ENCODE measurements at places on chromosomes 6 and 20. TPM values are rescaled to one million over a fixed set of nuclear protein-coding genes. Genes with fewer than 3 reads are reported as not detected.

SSTR4 gene
- not detected for total RNA-seq

TGM3 gene
- total RNA-seq = not detected

FERMT1 gene
- total RNA-seq = not detected

SYNDIG1 gene
- total RNA-seq = not detected

RPS6KA2 gene
- 5.2 TPM for total RNA-seq

TCF15 gene
- total RNA-seq = not detected

EMILIN3 gene
- total RNA-seq = not detected

MATN4 gene
- total RNA-seq = not detected

DNA sequence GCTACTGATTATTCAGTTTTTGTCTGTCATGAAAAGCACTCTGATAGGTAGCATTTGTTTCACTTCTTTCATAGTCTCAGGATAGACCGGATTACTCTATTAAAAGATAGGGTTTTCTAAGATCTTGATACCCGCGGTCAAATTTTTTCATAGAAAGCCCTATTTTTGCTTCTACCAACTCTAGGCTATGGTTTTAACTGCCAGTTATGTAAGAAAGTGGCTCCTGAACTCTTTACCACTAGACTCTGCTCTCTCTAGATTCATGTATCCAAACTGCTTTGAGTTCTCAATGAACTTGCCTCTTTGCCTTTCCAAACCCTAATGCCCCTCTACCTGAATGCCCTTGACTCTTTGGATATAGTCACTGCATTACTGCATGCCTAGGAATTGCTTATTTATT is 70.3 kb downstream of the HIVEP1 start:
- H3K27me3 ChIP-seq = no peaks in the 10 kb centered on the region
- H3K4me1 ChIP-seq = peaks cover 3% of the 10 kb centered on the region

- no peak overlapping the region for H3K4me3 ChIP-seq
- H3K4me1 ChIP-seq = no peaks in the 10 kb centered on the region
- no peak for DNase-seq
Observed at GRCh38 chr6:155259204-155259603, 4.6 kb upstream of the CLDN20 start.

DNA sequence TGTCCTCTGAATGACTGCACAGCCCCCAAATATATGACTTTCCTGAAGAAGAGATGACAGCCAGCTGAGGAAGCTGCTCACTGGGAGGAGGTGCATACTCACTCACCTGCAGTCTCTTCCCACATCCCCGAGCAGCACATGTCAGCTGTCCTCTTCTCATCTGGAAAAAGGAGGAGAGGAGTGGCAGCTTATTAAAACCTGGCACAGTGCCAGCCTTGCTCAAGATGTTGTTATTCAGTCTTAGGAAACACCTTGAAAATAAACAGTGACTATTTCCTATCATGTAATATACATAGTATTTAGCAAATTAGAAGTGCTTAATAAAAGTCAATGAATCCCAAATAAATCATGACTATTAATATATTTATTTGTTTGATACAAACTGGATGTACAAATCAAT is 232.9 kb downstream of the EPM2A start:
- no peaks in the 10 kb centered on the region for H3K4me1 ChIP-seq
- no peak overlapping the region for H3K4me3 ChIP-seq
- no peaks in the 10 kb centered on the region for H3K27me3 ChIP-seq
- H3K36me3 ChIP-seq = no peaks in the 10 kb centered on the region
- DNase-seq = no peak
- H3K27ac ChIP-seq = no peak overlapping the region

GRCh38 chr20:30488941-30489613 is 768.4 kb upstream of the DEFB115 start:
- DNase-seq = no peak
- no peak overlapping the region for H3K4me3 ChIP-seq
- no peak overlapping the region for H3K27ac ChIP-seq
- H3K4me1 ChIP-seq = no peaks in the 10 kb centered on the region
- no peaks in the 10 kb centered on the region for H3K27me3 ChIP-seq
- no peaks in the 10 kb centered on the region for H3K36me3 ChIP-seq

GRCh38 chr20:50144362-50144761 is 9.2 kb downstream of the PEDS1 start:
- H3K4me3 ChIP-seq = no peak overlapping the region
- no peaks in the 10 kb centered on the region for H3K27me3 ChIP-seq
- peaks cover 32% of the 10 kb centered on the region for H3K4me1 ChIP-seq

- no peak overlapping the region for H3K4me3 ChIP-seq
- no peaks in the 10 kb centered on the region for H3K4me1 ChIP-seq
- DNase-seq = no peak
- no peaks in the 10 kb centered on the region for H3K27me3 ChIP-seq
- H3K27ac ChIP-seq = no peak overlapping the region
Observed at GRCh38 chr20:34143951-34144350, 31.9 kb upstream of the EIF2S2 start.

DNA sequence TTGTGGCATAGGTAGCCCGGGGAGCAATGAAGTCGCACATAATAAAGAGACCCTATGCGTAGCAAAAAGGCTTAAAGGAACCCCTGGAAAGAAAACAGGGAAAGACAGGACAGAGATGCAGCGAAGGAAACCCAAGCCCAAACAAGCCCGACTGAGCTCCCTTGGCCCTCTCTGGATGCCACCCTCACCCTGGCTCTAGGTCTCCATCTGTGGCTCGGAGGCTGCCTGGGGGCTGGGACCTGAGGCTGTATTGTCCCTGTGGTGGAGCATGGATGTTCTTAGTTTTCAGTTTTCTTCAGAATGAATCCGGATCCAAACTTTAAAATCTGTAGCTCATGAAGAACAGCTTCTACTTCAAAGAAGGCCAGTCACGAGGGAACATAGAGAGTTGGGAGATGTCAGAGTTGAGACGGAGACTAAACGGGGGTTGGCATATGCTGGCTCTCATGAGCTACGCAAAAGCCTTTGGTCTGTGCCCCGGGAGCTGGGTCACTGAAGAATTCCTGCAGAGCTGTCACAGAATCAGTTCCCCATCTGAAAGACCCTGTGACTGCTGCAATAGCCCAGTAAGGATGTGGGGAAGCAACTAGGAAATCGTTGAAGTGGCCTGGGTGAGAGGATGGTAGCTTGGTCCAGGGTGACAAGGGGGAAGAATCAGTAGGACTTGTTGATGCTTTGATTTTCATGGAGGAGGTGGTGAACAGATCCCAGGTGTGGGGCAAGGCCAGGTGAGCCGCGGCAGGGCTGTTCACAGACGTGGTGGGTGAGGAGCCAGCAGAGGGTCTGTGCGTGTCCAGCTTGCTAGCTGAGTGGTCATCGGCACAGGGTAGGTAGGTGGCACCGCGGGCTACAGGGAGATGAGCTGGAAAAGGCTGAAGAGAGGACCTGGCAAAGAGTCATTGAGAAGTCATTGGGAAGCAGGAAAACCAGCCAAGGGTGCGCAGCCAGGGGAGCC is 35.2 kb downstream of the SYNDIG1 start:
- no peaks in the 10 kb centered on the region for H3K4me1 ChIP-seq
- no peaks in the 10 kb centered on the region for H3K27me3 ChIP-seq
- no peak overlapping the region for H3K27ac ChIP-seq
- no peak overlapping the region for H3K4me3 ChIP-seq
- DNase-seq = no peak

GRCh38 chr20:62149532-62150309 is 6.2 kb downstream of the SS18L1 start:
- H3K4me1 ChIP-seq = peaks cover 8% of the 10 kb centered on the region
- H3K27ac ChIP-seq = no peak overlapping the region

DNA sequence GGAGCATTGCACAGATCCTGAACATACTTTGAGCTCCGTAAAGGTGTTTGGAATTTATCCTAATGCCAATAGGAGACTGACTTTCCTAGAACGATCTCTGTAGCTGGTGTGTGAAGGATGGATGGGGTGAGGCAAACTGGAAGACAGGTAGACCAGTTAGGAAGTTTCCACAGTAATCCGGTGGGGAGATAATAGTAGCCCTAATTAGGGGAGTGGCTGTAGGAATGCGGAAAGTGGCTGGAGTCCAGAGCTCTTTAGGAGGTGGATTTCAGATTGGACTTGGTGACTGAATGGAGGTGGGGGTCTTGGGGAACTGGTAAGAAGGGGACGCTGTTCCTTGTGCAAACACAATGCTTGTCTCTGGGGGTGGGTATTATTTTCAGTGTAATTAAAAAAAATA is 146.3 kb downstream of the SOX4 start:
- H3K4me3 ChIP-seq = no peak overlapping the region
- no peaks in the 10 kb centered on the region for H3K27me3 ChIP-seq
- H3K4me1 ChIP-seq = no peaks in the 10 kb centered on the region
- DNase-seq = no peak
- no peak overlapping the region for H3K27ac ChIP-seq

GRCh38 chr6:126039284-126039683 is 52.9 kb downstream of the TRMT11 start:
- H3K27ac ChIP-seq = no peak overlapping the region
- peaks cover 36% of the 10 kb centered on the region for H3K36me3 ChIP-seq
- H3K4me1 ChIP-seq = no peaks in the 10 kb centered on the region
- no peak for DNase-seq
- no peaks in the 10 kb centered on the region for H3K27me3 ChIP-seq

DNA sequence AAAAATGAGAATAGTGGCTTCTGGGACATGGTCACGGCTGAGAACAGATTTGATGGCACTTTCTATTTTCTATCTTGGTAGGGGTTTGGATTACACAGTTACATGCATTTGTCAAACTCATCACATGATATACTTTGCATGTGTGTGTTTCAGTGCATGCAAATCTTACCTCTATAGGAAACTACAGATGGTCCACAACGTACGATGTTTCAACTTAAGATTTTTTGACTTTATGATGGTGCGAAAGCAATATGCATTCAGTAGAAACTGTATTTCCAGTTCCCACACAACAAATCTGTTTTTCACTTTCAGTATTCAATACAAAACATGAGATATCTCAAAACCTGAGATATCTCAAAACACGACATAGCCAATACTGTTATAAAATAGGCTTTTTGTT is 231.8 kb upstream of the SPTLC3 start:
- no peak overlapping the region for H3K27ac ChIP-seq
- H3K4me3 ChIP-seq = no peak overlapping the region
- no peaks in the 10 kb centered on the region for H3K36me3 ChIP-seq
- H3K27me3 ChIP-seq = no peaks in the 10 kb centered on the region
- DNase-seq = no peak
- no peaks in the 10 kb centered on the region for H3K4me1 ChIP-seq

DNA sequence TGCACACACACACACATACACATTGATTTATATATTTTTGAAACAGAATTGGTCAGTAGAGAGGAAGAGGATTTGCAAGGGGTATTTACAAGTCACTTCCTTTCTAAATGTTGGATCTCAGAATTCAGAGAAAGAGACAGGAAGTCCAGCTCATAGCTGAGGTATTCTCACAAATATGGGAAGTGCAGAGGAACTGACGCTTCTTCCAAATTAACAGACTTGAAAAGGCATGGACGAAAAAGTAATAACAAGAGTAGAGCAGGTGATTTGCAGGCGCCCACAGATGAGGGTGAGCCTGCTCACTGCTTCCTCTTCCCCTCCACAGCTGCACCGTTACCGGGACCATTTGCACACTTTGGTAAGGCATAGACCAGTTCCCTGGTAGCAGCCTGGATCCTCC is 246.4 kb downstream of the PHACTR1 start:
- H3K4me3 ChIP-seq = no peak overlapping the region
- no peak for DNase-seq
- no peaks in the 10 kb centered on the region for H3K4me1 ChIP-seq
- H3K36me3 ChIP-seq = no peaks in the 10 kb centered on the region
- no peak overlapping the region for H3K27ac ChIP-seq

DNA sequence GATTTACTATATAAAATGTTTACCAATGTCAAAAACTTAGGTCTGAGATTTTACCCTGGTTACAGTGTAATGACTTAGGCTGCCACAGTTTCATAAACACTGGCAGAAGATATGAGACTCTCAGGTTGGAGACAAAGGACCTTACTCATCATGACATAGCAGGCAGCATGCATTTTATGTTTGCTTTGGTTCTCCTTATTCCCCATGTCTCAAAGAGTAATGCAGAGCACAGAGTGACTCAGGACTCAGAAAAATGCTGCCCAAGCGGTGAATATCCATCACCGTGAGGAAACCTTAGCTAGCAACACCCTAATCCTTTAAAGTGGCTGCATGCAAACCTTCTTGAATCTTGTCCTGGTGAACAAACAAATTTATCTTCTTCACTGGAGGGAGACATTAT is 112.1 kb upstream of the EYS start:
- no peaks in the 10 kb centered on the region for H3K27me3 ChIP-seq
- no peak for DNase-seq
- no peak overlapping the region for H3K27ac ChIP-seq
- H3K4me1 ChIP-seq = no peaks in the 10 kb centered on the region

GRCh38 chr6:170250455-170250854 is 40.4 kb downstream of the DLL1 start:
- no peaks in the 10 kb centered on the region for H3K27me3 ChIP-seq
- H3K4me3 ChIP-seq = no peak overlapping the region
- no peaks in the 10 kb centered on the region for H3K4me1 ChIP-seq
- DNase-seq = no peak
- no peak overlapping the region for H3K27ac ChIP-seq

GRCh38 chr20:47318586-47319516 is 37.6 kb downstream of the ZMYND8 start:
- H3K36me3 ChIP-seq = peaks cover 2% of the 10 kb centered on the region
- H3K27me3 ChIP-seq = no peaks in the 10 kb centered on the region
- H3K4me1 ChIP-seq = peaks cover 41% of the 10 kb centered on the region
- peak overlapping the region; percentile 41 for H3K27ac ChIP-seq
- DNase-seq = peak; percentile 86

DNA sequence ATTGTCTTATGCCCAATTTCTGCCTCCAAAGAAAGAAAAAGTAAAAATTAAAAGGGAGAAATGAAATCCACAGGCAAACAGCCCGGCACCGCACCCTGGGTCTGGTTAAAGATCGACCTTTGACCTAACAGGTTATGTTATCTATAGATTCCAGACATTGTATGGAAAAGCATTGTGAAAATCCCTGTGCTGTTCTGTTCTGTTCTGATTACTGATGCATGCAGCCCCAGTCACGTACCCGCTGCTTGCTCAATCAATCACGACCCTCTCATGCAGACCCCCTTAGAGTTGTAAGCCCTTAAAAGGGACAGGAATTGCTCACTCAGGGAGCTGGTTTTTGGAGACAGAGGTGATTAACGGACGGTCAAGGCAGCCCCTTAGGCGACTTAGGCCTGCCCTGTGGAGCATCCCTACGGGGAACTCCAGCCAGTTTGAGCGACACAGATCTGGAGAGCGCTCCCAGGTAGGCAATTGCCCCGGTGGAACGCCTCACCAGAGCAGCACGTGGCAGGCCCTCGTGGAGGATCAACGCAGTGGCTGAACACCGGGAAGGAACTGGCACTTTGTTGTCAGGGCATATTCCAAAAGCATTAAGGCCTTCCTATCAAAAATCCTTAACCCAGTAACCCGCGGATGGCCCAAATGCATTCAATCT is 12.0 kb upstream of the HFE start:
- H3K27ac ChIP-seq = no peak overlapping the region
- no peak for DNase-seq
- H3K4me3 ChIP-seq = no peak overlapping the region
- H3K36me3 ChIP-seq = no peaks in the 10 kb centered on the region
- peaks cover 3% of the 10 kb centered on the region for H3K27me3 ChIP-seq
- H3K4me1 ChIP-seq = no peaks in the 10 kb centered on the region

- peaks cover 6% of the 10 kb centered on the region for H3K27me3 ChIP-seq
- no peak overlapping the region for H3K4me3 ChIP-seq
- H3K4me1 ChIP-seq = no peaks in the 10 kb centered on the region
- no peaks in the 10 kb centered on the region for H3K36me3 ChIP-seq
- no peak overlapping the region for H3K27ac ChIP-seq
Observed at GRCh38 chr6:106421496-106421895, 61.0 kb downstream of the CRYBG1 start.

- peaks cover 98% of the 10 kb centered on the region for H3K36me3 ChIP-seq
- no peaks in the 10 kb centered on the region for H3K4me1 ChIP-seq
- H3K27ac ChIP-seq = no peak overlapping the region
- H3K4me3 ChIP-seq = no peak overlapping the region
Observed at GRCh38 chr20:32432277-32432676, 74.1 kb downstream of the ASXL1 start.
